ENCODE measurements at places on chromosomes 1 and 21. TPM values are rescaled to one million over a fixed set of nuclear protein-coding genes. Genes with fewer than 3 reads are reported as not detected.

GRCh38 chr1:55447488-55447887 lies 232.3 kb upstream of the USP24 start:
- no peak for DNase-seq

The SFT2D2 gene
- 45.1 TPM for total RNA-seq

DNA sequence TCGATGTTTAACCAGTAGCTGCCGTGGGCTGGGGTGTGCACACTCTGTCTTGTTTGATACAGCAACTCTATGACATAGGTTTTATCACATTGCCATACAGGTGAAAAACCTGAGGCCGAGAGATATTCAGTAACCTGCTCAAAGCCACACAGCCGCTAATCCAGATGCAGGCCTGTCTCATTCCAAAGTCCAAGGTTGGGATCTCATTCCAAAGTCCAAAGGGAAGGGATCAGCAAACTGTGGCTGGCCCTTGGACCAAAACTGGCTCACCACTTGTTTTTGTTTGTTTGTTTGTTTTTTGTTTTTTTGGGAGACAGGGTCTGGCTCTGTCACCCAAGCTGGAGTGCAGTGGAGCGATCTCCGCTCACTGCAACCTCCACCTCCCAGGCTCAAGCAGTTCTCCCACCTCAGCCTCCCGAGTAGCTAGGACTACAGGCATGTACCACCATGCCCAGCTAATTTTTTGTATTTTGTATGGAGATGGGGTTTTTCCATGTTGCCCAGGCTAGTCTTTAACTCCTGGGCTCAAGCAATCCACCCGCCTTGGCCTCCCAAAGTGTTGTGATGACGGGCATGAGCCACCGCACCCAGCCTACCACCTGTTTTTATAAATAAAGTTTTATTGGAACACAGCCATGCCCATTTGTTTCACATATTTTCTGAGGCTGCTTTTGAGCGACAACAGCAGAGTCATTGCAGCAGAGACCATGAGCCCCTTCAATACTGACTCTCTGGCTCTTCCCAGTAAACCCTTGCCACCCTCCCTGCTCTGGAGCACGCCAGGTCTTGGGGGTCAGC lies 163.4 kb upstream of the TMEM51 start:
- DNase-seq: no peak

DNA sequence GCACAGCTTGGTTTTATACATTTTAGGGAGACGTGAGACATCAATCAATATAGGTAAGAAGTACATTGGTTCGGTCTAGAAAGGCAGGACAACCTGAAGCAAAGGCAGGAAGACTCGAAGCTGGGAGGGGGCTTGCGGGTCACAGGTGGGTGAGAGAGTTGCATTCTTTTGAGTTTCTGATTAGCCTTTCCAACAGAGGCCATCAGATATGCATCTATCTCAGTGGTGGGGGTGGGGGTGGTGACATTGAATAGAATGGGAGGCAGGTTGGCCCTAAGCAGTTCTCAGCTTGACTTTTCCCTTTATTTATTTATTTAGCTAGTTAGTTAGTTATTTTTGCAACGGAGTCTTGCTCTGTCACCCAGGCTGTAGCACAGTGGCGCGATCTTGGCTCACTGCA lies 85.6 kb downstream of the WDR4 start:
- no peak for DNase-seq

The DRAXIN gene
- 0.09 TPM for total RNA-seq

GRCh38 chr1:92968138-92969032 lies 7.1 kb upstream of the DIPK1A start:
- DNase-seq: no peak

All from CD8-positive, alpha-beta memory T cell (primary cell).